Putamen (tissue), 1 donor: ENCODE measurements at places on chromosomes 2 and 18.
A peak's percentile ranks its signal among the peaks of the same experiment; 100 is the strongest.

- DNase-seq, result no peak
These were observed 23.3 kb downstream of the KLF7 start for GRCh38 chr2:207142461-207142860.

DNA sequence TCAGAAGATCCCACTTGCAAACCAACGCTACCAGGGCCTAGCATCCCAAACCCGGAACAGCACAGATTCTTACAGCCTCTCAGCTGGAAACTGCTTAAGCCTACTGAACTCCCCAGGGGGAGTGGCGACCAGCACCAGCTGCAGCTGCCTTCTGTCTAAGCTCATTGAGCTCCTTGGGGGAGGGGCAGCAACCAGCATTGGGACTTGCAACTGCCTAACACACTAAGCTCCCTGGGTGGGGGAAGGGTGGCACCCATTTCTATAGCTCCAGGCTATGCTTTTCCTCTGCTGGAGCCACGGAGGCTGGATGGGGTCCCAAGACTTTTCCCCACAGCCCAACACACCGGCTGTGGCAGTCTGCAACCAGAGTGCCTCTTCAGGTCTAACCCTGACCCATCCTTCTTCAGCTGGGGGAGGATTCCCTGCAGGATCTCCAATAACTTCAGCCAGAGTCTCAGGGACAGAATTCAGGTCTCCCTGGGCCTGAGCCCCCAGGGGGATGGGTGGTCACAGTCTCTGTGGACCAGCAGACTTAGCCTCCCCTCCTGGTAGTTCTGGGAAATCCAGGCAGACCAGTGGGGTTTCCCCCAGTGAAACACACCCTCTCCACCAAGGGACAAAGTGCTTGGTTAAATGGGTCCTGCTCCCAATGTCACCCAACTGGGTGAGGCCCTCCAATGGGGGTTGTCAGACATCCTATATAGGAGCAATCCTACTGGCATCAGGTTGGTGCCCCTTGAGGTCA, 45.9 kb upstream of the ITGA4 start:
- no peak for DNase-seq

DNA sequence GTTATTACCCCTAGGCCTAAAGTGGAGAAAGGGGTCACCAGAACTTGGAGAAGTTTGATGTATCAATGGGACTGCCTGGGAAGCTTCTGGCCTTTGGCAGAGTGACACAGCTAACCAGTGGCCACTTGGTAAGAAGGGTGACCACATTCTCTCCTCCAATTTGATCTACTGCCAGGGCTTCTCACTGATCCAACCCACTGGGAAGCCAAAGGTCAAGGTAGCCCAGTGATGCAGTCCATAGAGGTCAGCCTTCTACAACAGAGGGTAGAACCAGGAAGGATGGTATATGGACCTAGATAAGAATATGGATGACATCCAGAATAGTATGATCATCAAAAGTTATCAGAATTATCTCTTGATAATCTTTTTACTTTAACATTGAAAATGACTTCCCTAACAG, 493.6 kb downstream of the NYAP2 start:
- DNase-seq, result no peak

- DNase-seq, result peak; percentile 89
These were observed 18.0 kb downstream of the MAL start for GRCh38 chr2:95043300-95044093.

DNA sequence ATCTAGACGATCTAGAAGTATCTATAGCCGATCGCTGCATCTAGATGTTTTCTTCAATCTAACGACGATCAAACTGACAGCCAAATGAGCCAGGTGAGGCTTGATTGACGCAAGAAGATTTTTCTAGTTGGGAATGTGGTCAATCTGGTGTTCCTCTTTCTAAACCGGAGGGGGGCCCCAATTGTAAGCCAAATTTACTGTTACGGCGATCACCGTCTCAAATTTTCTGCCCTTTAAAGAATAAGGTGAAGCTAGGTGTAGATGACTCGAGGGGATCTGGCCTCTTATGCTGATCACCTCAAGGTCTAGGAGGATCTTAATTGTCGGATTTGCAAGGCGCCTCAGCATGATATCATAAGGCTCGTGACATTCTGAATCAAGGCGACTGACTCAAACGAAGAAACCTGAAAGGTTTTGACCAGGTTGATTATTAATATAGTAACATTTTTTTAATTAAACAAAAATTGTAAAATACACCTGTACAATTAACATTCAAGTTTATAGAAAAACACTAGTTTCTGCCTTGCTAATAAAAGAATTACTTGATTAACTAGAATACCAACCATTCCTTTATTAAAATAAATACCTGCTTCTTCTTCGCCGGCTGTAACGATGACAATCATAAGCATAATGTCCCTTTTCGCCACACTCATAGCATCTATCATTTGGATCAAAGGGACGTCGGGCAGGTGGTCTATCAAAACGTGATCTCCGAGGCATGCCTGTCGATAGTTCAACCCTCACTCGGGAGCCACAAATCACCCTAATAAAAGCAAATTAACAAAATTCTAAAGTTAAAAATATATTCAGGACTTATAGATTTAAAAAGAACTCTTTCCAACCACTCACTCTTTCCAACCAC, 2.0 kb downstream of the SRSF7 start:
- DNase-seq, result no peak

DNA sequence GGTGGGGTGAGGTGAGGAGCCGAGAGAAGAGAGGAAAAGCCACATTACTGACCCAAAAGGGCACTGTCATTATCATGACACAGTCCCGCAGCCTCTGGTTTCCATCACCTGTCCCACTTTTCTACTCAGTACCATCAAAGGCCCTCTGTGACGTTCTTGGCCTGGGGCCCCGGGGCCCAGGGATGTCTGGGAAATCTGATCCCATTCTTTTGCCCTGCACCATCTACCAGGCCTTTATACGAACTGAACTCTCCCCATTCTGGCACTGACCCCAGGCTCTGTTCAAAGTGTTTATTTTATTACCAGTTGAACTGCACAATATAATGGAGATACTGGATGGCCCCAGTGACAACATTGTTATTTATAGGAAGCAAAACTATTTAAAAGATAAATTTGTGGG, 89.1 kb downstream of the COL6A3 start:
- no peak for DNase-seq

DNA sequence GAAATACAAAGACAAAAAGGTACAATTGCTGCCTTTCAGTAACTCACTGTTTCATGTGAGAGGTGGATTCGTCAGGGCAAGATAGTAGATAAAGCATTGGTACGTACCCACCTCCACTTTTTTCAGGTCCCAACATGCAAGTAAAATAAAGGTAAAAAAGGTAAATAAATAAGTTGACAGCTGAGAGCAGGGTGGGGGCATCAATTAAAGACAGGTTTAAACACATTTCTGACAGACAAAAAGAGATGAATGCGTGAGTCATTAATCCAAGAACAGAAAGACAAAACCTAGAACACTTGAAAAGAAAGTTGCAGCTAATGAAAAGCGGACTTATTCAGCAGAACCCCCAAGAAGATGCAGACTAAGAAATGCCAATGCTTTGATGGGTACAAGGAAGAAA, 979.6 kb upstream of the CDH2 start:
- DNase-seq, result no peak

DNA sequence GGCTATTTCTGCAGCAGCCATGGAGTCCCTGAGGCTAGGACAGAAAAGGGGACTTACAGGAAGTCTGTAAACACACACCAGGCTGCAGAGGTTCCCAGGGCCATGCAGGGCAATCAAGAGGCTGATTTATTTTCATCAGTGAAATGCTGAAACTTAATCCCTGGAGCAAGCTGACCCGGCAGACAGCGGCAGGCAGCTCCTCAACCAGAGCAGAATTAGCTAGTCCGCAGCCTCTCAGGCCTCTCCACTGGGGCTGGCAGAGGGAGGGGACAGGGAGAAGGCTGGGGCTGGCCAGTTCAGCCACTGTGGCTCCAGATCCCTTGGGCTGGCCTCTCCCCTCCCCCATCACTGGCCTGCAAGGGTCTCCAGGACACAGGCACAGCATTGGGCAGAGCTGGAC, 136.3 kb downstream of the TNS1 start:
- DNase-seq, result no peak

GRCh38 chr2:43305012-43305411, 78.6 kb upstream of the ZFP36L2 start:
- no peak for DNase-seq

DNA sequence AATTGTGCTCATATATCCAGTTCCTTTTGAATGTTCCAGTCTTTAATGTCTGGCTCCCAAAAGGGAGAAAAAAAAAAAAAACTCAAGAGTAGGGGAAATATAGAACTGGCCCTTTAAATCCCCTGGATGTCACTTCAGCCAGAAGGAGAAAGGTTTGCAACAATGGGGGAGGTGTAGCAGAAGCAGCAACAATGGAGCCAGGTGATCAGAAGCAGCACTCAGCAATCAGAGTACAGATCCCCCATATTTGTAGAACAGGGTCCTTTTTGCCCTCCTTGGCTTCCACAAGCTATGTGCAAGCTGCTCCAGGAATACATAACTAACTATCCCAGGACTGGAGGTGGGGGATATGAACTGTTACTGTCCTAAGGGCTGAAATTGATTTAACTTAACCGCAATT, 25.8 kb upstream of the ZNF397 start:
- no peak for DNase-seq
